Cardiac fibroblast (primary cell): ENCODE measurements at places on chromosomes 5 and 9.

GRCh38 chr9:107246259-107247254, 36.5 kb upstream of the RAD23B start:
- no peak for DNase-seq

GRCh38 chr5:159849437-159850083, 66.7 kb upstream of the ADRA1B start:
- peak; percentile 88 for DNase-seq

GRCh38 chr9:108486831-108487230, 369.0 kb downstream of the ACTL7B start:
- no peak for DNase-seq

GRCh38 chr5:1737790-1738405, 61.7 kb downstream of the MRPL36 start:
- peak; percentile 43 for DNase-seq

GRCh38 chr9:21294904-21295538, 10.1 kb downstream of the IFNA5 start:
- DNase-seq, result no peak

- no peak for DNase-seq
Observed at GRCh38 chr9:86079865-86080469, 19.4 kb downstream of the GOLM1 start.

GRCh38 chr9:116236979-116237378, 83.4 kb downstream of the PAPPA start:
- DNase-seq, result no peak

DNA sequence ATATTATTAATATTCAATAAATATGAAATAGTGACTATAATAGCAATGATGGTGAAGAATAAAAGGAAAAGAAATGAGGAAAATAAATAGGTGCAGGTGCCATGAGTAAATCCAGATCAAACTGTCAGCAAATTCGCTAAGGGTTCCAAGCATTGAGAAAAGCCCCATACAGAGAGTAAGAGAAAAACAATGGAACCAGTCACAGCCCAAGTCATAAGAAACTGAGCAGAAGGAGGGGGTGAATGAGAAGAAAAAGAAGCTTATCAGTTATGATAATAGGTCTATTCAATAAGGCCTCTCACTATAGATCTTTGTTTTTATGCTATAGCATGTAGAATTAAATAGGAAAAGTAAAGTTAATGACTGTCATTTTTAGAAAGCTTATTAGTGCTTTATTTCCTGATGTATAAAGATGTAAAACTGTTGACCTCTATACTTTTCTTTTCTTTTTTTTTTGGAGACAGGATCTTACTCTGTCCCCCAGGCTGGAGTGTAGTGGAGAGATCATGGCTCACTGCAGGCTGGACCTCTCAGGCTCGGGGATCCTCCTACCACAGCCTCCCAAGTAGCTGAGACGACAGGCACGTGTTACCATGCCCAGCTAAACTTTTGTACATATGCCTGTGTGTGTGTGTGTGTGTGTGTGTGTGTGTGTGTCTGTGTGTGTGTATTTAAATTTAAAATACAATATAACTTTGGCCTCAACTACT, 72.4 kb downstream of the FYB1 start:
- no peak for DNase-seq

- no peak for DNase-seq
Observed at GRCh38 chr5:33439905-33440481, 772 bp upstream of the TARS1 start.

GRCh38 chr5:56142614-56143372, 90.3 kb downstream of the ANKRD55 start:
- no peak for DNase-seq

DNA sequence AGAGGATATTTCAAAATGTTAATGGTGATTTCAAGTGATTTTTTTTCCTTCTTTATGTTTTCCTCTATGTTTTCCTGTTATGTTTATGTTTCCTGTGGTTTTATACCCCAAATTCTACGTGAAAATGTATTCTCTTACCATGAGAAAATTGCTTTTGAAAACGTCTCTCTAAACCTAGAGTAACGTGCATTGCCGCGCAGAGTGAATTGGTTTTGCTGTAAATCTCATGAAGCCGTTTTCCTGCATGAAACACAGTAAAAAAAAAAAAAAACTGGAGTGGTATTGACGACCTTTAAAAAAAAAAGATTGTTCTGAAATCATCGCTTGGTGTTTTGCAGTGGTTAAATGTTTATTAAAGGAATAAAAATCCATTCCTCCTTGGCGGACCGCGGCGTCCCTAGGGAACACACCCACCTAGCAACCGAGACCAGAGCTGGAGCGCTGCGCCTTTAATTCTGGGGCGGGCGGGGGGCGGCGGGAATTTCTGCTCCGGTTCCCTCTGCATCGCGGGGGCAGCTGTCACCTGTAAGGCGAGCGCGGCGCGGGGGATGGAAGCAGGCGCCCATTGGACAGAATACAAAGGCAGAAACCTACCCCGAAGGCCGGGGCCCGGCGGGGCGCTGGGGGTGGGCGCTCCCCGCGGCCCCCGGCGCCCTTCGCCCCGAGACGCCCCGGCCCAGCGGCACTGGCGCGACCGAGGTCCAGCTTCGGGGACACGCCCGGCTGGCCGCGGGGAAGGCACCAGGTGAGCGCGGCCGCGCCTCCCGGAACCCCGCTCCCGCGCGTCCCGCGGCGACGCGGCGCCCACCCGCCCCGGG, at the start of gene SOWAHA:
Gene SOWAHA, plus strand, starts transcription at position 522 of the 818 bp plus-strand sequence. CDS start 320 bp downstream, outside the sequence.
- no peak for DNase-seq

GRCh38 chr9:69671879-69672595, at the start of gene APBA1:
Gene APBA1 (minus strand): TSS chr9:69672371.
- DNase-seq, result peak; percentile 30

DNA sequence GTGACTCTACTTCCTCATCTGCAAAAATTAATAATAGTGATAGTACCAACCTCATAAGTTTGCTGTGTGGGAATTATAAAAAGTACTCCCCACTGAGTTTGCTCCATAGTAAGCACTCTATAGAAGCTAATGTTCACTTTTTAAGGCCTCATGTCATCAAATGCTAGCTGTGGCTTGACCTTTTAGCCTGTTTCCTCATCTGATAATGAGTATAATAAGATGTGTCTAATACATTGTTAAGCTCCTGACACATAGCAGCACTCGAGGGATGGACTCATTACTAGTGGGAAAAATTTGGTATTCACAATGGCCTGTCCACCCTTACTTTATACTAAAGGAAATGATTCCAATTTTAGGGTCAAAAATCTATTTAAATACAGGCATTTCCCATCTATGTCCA, 26.1 kb upstream of the CAST start:
- DNase-seq, result no peak
